ENCODE measurements at places on chromosomes 1 and 21. TPM values are rescaled to one million over a fixed set of nuclear protein-coding genes. Genes with fewer than 3 reads are reported as not detected.

The XCL1 gene
- 0.54 TPM for total RNA-seq

The DCAF8 gene
- total RNA-seq: 124 TPM

The NCMAP gene
- total RNA-seq: not detected

The CTTNBP2NL gene
- 66.5 TPM for total RNA-seq

DNA sequence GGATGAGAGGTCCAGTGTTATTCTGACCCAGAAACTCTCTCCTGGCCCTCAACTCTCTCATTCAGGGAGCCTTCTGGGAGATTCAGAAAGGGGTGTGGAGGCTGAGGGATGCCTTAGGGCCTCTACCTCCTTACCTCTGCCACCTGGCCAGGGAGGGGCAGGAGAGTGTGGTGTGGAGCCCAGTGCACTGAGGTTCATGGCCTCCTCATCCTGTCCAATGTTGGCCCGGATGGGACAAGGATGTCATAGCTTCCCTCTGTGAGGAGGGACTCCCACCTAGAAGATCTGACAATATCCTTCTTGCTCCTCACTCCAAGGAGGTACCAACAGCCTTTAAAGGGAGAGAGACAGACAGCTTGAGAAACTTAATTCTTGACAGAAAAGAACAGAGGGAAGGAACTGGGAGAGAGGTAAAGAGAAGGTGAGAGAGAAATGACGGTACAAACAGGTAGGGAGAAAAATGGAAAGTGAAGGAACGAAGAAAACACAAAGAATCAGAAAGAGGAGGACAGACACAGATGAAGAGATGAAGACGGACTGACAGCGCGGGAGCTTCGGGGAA, 779 bp downstream of the BEND5 start:
- no peak for DNase-seq

Measured in thoracic aorta (tissue), 2 donors.